ENCODE measurements at places on chromosomes 5 and 9.

GRCh38 chr5:39203275-39203922, 16.0 kb downstream of the FYB1 start:
- no peak for DNase-seq

- no peak for DNase-seq
Observed at GRCh38 chr5:122310889-122311288, 1.1 kb upstream of the SNCAIP start.

DNA sequence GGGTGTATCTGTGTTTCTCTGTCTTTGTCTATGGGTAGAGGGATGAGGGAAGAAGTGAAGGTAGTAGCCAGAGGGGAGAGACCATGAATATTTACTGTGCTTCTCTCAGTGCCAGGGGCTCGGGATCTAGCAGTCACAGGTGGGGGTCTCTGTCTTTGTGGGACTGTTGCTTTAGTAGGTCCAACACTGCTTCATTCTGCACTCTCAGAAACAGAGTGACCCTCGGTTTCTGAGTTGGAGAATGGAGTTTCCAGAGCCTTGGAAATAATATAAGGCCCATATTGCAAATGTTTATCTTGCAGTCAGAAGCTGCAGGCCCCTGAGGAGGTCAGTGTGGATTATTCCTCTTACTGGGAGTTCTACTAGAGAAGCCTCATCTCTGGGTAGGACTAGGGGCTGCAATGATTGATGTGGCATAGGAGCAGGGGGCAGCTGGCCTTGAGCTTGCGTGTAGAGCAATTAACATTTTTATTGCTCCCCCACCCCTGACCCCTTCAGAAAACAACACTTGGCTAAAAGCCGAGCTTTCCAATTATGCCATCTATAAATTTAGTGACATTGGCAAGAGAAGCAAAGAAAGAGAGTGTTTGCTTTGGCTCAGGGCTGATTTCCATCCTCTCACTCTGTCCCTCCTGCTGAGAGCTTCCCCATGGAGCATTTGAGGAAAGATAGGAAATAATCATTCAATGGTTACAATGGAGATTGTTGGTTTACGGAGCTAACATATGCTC, 55.0 kb upstream of the TRPC7 start:
- no peak for DNase-seq

DNA sequence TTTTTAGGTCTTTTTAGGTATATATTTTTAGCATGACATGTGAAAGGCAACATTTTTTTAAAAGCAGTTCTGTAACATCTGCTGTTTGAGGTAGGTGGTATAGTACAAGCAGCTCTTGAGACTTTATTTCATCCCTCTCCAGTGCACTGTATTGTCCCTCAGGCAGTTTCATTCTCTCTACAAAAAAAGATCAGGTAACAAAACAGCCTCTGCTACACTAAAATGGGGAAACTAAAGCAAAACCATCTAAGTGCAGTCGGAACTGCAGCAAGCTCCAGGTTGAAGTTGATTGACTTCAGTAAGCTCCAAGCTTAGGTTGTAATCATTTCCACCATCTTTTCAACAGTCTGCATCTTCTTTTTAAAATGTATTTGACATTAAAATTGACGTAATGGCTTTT, 195.6 kb downstream of the DEPDC1B start:
- DNase-seq = no peak

GRCh38 chr5:52985306-52985705, 3.8 kb upstream of the ITGA2 start:
- DNase-seq = no peak

- DNase-seq = no peak
Observed at GRCh38 chr5:143641549-143642355, 170.2 kb upstream of the HMHB1 start.

DNA sequence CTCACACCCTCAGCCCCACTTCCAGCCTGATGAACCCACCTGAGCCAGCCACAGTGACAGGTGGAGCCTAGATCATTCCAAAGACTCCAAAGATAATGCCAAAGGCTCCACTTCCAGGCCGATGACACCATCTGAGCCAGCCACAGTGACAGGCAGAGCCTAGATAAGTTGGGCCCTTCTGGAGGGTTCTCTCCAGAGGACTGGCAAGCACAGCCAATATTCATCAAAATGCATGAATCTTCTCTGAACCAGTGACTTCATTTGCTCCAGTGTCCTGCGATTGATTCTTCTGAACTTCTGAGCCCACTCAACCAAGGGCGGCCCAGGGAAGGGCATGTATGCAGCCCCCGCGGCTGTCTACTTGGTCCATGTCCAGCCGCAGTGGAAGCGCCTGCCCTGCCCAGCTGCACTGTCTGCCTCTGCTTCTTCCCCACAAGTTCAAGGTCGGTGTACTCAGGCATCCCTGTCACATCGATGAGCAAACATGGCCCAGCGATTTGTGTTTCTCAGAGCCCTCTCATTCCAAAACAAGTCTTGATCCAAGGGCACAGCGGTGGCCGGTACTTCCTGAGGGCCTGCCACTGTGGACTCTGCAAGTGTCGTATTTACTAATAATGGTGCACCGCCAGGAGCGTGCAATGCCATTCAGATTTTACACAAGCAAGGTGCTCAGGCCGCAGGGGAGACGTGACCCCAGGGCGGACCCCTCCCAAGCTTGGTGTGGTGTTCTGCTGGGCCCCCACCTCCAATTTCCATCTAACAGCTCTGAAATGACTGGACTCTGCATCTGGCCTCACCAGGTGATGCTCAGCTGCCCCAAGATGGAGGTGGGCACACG, 107.0 kb downstream of the VAV2 start:
- no peak for DNase-seq

DNA sequence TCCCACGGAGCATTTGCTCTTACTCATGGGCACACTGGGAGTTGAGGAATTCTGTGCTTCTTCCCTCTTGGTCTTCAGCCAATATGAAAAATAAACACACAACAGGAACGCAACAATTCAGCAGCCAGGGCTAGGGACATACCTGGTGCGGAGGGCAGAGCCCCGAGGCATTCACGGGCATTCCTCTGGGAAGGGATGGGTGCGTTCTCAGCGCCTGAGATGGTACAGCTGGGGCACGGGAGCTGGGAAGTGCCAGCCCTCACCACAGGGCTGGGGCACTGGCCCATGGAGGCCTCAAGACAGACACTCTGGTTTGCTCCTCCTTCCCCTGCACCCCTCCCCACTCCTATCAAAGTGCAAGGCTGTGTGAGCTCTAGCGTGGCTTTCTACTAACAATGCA, 2.1 kb downstream of the SLC6A3 start:
- no peak for DNase-seq

GRCh38 chr9:98995059-98995671, 51.5 kb downstream of the COL15A1 start:
- no peak for DNase-seq

DNA sequence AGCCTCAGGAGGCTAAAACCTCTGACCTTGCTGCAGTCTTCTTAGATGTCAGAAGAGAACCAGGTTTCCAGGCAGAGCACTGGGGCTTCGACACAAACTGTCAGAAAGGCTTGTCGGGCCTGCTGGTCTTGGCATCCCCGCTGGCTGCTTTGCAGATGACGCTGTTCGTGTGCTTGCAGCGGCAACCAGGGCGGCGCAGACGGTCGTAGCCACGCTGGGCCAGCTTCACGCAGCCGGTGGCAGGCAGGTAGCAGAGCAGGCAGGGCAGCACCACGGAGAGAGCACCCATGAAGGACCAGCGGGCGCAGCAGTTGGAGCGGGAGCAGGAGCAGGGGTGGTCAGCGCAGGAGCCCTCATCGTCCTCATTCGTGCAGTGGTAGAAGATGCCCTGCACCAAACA, 10.7 kb downstream of the SPRY4 start:
- no peak for DNase-seq

DNA sequence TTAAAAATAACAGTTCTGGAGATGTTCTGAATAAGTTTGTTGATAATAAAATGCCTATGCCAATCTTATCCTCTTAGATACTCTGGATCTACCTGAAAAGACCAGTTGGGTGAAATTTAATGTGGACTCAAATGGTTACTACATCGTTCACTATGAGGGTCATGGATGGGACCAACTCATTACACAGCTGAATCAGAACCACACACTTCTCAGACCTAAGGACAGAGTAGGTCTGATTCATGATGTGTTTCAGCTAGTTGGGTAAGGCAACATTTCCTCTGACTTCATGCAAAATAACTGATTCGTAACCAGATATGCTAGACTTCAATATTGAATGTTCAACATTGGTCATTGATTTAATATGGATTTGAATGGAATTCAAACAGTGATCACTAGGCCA, 27.0 kb downstream of the ERAP2 start:
- DNase-seq = no peak

DNA sequence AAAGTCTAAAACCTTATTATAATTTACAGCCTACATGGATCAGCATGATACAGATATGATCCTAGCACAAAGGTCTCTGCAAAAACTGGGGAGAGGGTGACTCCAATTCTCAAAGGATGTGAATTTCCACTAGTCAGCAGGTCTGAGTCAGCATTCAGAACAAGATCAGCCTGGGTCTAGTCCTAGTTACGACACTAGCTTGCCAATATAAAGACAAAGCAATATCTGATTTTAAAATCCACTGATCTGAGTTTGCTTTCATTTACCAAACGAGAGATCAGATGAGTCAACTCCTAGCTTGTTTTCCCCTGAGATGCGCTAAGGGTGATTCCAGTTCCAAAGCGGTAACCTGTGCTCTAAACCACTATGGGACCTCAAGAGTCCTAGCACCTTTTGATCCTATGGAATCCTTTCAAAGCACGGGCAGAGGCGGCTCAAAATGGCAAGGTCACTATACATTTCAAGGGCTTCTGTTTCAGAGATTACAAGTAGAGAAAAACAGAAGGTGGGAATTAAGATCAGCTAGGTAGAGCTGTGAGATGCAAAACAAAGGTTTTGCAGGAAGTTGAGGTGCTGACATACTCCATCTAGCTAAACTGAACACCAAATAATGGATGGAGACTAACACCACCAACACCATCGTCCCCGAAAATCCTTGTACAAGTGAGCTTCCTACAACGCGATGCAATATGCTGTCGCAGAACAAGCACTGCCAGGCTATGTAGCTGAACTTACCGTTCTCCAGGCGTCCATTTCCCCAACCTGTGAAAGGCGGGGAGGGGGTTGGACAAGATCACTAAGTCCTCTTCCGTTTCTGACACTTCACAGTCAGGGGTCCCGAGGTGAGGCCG, 906 bp downstream of the SLC25A51 start:
- peak; percentile 31 for DNase-seq

GRCh38 chr5:40928886-40929448, 19.7 kb downstream of the C7 start:
- no peak for DNase-seq

GRCh38 chr5:50768634-50769033, 102.2 kb downstream of the PARP8 start:
- DNase-seq = no peak

DNA sequence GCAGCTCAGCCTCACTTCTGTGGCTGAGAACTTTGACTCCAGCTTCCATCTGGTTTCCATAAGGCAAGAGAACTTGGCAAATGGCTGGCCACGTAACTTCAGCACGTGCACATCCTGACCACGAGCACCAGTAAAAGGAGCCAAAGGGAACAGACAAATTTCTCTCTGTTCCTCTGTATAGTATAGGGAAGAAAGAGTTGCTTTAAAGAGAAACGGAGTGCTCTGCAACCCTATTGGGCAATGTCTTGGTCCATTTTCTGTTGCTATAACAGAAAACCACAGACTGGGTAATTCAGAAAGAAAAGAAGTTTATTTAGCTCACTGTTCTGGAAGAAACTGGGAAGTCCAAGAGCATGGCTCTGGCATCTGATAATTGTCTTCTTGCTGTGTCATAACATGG, 558.7 kb downstream of the ACTL7B start:
- DNase-seq = peak; percentile 93

DNA sequence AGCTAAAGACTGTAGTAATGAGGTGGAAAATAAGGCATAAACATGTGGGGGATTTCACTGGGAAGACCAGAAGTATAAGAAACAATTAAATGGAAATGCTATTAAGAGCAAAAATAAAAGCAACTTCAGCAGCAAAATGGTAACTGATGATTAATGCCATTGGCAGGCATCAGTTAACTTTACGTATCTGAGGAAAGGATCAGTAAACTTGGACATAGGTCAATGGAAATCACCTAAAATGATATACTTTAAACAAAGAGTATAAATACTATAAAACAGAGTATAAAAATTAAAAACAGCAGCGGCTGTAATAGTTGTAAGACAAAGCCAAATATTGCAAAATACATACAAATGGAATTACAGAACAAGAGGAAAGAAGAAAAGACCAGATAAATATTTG, 992.1 kb downstream of the DNAH5 start:
- no peak for DNase-seq

- DNase-seq = no peak
Observed at GRCh38 chr5:134997015-134997414, 29.3 kb downstream of the CATSPER3 start.

GRCh38 chr9:97633859-97634490, 354 bp downstream of the NCBP1 start:
- no peak for DNase-seq

DNA sequence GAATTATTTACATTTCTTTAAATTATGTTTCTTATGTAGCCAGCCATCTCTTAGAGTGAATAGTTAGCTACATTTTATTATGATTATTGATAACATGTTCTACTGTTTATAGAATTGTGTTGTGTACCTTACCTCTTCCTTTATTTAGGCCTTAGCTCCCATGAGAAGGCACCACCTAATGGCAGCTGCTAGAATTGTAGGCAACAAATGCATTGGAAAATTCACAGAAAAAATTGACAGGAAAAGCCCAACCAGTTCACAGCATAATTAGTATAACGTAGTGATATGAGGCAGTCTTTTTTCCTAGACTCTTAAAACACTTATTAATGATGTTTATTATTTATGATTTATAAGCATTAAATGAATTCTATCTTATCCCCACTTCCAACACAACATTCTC, 175.8 kb downstream of the WDR70 start:
- peak; percentile 16 for DNase-seq

- DNase-seq = peak; percentile 2
Observed at GRCh38 chr9:19379283-19379682, 753 bp downstream of the RPS6 start.

GRCh38 chr5:143696921-143697320, 115.0 kb upstream of the HMHB1 start:
- no peak for DNase-seq

- DNase-seq = no peak
Observed at GRCh38 chr5:108432024-108432423, 50.1 kb upstream of the FBXL17 start.

GRCh38 chr5:177430972-177431316, 4.5 kb downstream of the GRK6 start:
- no peak for DNase-seq

- DNase-seq = peak; percentile 71
Observed at GRCh38 chr9:124011460-124012301, at the start of gene LHX2. LHX2 (plus strand) TSS chr9:124011768; CDS start chr9:124012349, 581 bp downstream.

GRCh38 chr5:171714851-171715250, 70.8 kb upstream of the SMIM23 start:
- DNase-seq = no peak

- no peak for DNase-seq
Observed at GRCh38 chr5:27462936-27463335, 424.6 kb upstream of the CDH9 start.

- no peak for DNase-seq
Observed at GRCh38 chr5:53313145-53313544, 167.3 kb upstream of the FST start.

- peak; percentile 27 for DNase-seq
Observed at GRCh38 chr9:68515326-68516017, 25.2 kb downstream of the TMEM252 start.
